ENCODE measurements at places on chromosomes 1 and 21.

- DNase-seq, result peak; percentile 51
Measured at GRCh38 chr1:26541816-26542711, 12.5 kb downstream of the RPS6KA1 start.

- no peak for DNase-seq
Measured at GRCh38 chr1:209583408-209583807, at the start of gene CAMK1G. CAMK1G (plus strand) TSS chr1:209583714; CDS start chr1:209594984, 11,270 bp downstream.

DNA sequence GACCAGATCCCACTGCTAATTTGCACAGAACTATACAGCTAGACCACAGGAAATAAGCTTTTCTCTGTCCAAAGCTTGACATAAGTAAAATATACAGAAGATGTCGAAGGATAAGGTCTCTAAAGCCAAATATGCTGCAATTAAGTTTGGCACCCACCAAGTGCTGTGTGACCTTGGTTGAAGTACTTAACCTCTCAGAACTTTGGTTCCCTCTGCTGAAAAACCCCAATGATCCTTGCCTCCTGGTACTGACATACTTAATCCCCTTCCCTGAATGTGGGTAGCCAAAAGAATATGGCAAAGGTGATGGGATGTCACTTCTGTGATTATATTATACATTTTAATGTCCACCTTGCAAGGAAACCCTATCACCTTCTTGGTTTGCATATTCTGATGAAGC, 290.5 kb downstream of the VAV3 start:
- DNase-seq, result no peak

- no peak for DNase-seq
Measured at GRCh38 chr1:215005078-215005477, 77.5 kb upstream of the KCNK2 start.

- no peak for DNase-seq
Measured at GRCh38 chr1:167824163-167824794, 89.7 kb downstream of the ADCY10 start.

GRCh38 chr21:26800970-26801431, 44.2 kb downstream of the ADAMTS1 start:
- DNase-seq, result no peak

DNA sequence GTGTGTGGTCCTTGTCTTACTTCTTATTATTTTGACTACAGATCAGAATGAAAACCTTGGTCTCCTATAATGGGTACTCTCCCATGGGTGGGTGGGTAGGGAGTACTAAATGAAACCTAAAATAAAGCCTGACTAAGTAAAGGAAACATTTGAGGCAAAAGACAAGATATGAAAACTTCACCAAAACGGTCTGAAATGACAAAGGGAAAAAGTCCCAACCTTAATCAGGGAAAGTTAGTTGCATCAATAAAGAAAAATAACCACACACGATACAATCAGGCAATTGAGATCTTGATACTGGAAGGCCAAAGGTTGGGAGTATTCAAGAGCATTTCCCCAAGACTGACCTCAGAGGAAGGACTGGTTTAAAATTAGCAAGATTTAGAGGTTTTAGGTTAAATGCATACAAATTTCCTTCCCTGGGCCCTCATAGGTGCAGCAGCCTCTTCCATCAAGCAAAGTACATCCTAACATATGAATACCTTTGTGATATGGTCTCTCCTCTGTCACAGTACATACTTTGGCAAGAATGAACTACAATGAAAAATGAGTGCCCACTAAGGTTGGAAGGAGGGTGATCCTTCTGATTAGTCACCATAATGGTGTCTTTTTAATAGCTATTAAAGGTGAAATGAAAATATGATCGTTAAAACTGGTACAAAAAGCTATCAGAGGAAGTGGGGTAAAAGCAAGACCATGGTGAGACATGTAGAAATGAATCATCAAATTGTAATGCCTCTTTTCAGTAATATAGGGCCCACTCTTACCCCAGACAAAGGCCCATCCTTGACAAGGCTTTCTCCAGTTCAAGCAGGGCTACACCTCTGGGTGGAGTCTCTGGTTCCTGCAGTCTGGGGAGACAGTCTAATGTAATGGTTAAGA, 15.3 kb upstream of the TNFSF4 start:
- DNase-seq, result no peak

- no peak for DNase-seq
Measured at GRCh38 chr21:28944296-28944695, 48.4 kb downstream of the LTN1 start.

DNA sequence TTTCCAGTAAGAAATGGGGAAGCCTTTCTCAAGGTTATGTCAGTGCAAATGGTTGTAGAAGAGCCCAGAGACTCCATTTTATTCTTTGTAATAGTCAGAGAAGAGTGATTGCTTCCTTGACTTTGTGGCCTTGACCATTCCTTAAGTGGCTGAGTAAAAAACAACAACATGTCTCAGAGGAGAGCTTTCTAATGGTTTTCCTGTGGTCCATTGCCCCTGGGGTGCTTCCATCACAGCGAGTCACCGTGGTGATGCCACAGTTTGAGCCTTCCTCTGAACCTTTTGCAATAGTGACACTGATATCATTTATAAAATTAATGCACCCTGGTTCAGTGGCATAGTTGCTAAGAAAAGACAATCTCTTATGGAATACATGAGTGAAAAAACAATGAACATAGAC, 38.6 kb downstream of the PAPPA2 start:
- DNase-seq, result no peak

- no peak for DNase-seq
Measured at GRCh38 chr1:183024317-183025009, 1.2 kb downstream of the LAMC1 start.

DNA sequence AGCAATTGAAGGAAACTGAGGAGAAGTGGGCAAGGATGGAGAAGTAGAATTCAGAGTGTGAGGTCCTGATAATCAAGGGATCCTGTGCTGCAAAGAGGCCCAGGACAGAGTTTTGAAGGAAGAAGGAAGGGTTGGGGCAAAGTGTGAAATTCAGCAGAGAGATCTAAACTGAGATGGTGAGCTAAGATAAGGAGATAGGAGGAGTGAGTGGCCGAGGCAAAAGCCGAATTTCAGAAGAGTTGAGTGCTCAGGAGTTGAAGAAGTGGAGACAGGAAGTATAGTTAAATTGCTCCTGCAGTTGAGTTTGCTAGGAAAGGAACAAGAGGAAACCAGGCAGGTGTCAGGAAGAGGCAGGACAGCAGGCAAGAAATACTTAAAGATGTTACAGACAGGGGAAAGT, 16.4 kb upstream of the MAPKAPK2 start:
- no peak for DNase-seq

DNA sequence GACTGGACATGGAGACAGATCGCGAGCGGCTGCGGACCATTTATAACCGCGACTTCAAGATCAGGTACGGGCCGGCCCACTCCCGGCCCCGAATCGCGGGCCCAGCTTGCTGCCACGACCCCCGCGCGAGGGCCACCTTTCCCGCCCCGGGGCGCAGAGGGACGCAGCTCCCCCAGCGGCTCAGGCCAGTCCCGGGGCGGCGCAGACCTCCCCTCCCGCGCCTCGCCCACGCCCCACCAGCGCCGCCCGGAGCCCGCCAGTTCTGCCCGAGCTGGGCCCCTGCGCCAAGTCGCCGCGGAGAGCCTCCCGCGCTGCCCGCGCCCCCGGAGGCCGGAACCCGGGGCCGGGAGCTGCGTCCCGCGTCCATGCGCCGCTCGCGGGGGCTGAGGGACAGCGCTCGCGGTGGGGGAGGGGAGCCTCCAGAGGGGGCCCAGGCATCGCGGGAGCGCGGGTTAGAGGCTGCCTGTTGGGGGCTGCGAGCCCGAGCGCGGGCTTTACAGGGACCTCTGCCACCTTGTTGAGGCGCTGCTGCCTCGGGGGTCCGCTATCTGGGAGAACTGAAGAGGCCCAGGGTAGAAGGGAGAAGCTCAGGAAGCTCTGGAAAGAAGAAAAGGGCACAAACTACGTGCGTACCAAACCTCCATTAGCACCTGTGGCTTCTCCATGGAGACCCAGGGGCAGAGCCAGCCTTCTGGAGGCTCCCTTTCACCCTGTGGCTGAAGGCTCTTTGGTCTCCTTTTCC, 698 bp downstream of the MOV10 start:
- DNase-seq, result peak; percentile 34

GRCh38 chr1:153922076-153922971, 448 bp downstream of the GATAD2B start:
- DNase-seq, result peak; percentile 58

DNA sequence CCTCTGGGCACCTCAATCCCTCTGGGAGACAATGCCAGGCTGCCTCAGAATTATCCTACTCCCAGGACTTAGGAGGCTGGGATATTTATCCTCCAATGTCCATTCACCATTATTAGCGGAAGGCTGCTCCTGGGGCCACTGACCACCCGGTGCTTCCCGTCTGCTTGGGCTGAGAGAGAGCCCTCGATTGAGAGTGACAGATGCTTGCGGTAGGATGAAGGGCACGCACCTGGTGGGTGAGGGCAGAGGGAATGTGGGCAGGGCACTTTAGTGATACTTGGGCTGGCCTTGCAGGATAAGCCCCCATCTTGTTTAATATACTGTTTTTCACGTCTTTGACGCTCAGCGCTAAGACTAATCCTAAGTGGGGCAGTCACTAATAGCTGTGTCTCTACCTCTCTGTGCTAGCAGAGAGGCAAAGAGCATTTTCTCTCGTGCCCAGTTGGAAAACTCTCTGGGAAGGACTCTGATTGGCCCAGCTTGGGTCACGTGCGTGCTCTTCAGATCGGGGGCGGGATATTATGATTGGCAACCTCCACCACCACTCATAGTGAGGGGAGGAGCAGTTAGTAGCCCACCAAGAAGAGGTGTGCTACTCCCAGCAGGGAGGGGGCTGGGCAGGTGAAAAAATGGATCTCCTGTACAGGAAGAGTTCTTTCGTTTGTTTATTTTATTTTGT, 10.6 kb upstream of the PARS2 start:
- no peak for DNase-seq

- DNase-seq, result no peak
Measured at GRCh38 chr1:234836045-234836681, 226.2 kb upstream of the IRF2BP2 start.

DNA sequence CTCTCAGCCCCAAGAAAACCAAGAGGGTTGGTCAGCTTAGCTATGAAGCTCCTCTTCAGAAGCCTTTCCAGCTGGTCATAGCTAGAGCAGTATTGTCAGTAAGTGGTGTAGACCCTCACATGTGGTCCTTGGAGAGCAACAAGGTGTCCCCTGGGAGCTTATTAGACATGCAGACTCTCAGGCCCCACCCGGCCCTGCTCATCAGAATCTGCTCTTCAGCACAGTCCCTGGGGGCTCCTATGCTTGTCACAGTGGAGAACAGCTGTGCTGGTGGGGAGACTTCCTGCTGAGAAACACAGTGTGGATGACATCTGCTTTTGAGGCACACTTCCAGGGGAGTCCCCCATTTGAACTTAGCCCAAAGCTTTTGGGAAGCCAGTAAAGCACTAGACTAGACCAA, 21.9 kb upstream of the NEK2 start:
- no peak for DNase-seq

GRCh38 chr1:30109853-30110252, 613.5 kb downstream of the MATN1 start:
- no peak for DNase-seq

- DNase-seq, result no peak
Measured at GRCh38 chr1:37944816-37945215, 2.0 kb downstream of the INPP5B start.

GRCh38 chr21:41147096-41147978, 20.6 kb upstream of the BACE2 start:
- no peak for DNase-seq

DNA sequence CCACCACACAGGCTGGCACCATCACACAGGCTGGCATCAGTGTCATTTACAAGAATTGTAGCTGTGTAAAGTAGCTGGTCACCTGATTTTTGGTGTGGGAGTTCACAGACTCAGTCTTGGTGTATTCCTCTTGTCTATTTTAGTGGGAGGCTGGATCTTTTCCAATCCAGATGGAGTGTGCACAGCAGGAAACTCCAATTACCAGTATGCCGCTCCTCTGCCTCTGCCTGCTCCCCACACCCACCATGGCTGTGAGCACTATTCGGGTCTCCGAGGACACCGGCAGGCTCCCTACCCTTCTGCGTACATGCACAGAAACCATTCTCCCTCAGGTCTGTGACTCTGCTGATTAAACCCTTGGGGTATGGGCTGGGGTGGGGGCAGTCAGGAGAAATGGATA, 24.2 kb downstream of the TBX19 start:
- no peak for DNase-seq

DNA sequence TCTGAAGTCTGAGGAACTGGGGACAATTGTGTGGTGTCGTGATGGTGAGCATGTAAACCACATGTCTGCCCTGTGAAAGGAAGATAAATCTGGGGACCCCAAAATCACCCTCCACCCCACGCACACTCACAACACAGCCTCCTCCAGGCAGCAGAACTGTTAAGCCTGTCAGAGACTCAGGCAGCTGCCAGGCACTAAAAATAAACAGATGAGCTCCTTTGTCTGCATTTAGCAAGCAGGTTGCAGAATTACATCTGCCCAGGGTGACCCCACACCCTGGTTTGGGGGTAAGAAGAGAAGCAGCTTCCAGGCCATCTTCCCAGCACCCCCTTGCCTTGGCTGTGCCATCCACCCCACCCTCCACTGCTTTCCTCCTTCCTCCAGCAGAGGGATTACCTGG, 119.1 kb upstream of the RUNX3 start:
- no peak for DNase-seq

- no peak for DNase-seq
Measured at GRCh38 chr1:211371406-211372105, 44.9 kb downstream of the TRAF5 start.

DNA sequence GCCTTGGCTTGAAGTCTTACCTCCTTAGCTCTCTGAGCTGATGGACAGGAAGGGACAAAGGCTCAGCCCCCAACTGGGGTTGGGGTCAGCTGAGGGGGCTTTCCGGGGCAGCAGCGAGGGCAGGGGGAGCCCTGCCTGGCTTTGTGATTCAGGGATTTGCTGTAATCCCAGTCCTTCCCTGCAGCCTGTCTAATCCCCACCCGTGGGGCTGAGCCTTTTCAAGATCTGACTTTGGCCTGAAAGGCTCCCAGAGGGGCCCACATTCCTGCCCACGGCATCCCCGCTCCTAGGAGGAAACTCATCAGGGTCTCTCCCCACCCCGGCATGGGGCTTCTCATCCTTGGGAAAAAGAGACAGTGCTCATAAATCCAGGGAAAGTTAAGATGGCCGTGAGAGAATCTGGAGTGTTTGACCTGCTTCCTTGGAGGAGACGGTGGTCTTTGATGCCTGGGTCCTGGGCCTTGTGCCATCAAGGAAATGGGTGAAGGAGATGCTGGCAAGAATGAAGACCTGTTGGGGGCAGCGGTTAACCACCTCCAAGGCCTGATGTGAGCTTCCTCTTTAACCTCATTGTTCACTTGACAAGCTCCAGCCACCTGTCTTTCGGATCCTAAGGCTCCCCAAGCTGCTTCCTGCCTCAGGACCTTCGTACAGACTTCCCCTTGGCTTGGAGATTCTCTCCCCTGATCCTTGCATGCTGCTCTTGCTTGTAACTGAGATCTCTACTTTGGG, 83.1 kb upstream of the WNT4 start:
- no peak for DNase-seq

- no peak for DNase-seq
Measured at GRCh38 chr1:226588484-226588883, 39.9 kb downstream of the STUM start.

GRCh38 chr1:26284597-26285347, 4.9 kb downstream of the SH3BGRL3 start:
- DNase-seq, result peak; percentile 47

- no peak for DNase-seq
Measured at GRCh38 chr1:219427403-219427802, 185.5 kb downstream of the ZC3H11B start.

- DNase-seq, result no peak
Measured at GRCh38 chr1:241654641-241655040, 2.6 kb downstream of the WDR64 start.

All from activated gamma-delta T cell (primary cell).